D721Med (cell line): ENCODE measurements at places on chromosomes 5 and 9.

DNA sequence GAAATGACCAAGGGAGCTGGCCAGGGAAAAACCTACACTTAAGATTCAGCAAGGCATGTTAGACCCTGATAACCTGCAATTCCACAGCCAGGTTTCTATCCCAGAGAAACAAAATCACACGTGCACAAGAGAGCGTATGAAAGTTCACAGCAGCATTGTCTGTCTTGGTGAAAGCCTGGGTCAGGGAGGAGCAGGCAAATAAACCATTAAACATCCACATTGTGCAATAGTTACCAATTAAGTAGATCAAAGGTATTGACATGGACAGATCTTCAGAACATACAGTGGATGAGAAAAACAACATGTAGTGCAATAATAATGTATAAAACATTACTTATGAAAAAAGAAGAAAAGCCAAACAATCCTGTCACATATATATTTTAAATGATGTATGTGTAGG, 15.9 kb upstream of the GPX3 start:
- no peak for DNase-seq

- no peak for DNase-seq
These were observed 193.5 kb downstream of the ACTL7B start for GRCh38 chr9:108662091-108662875.

DNA sequence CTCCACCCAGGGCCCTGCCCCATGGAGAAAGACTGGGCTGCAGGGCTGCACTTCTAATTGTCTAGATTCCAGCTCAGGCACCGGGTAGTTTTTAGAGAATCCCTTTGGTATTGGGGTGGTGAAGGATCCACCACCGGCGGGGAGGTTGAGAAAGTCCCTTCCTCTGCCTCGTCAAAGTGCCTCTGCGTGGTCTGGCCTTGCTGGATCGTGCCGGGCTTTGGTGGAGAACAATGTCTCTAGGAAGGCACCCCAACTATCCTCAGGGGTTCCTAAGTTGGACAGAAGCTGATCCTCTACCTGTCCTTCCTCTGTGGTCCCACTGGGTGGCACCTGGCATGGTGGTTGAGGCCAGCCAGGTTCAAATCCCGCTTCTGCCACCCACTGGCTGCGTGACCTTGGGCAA, 7.3 kb upstream of the AMBP start:
- DNase-seq = no peak

DNA sequence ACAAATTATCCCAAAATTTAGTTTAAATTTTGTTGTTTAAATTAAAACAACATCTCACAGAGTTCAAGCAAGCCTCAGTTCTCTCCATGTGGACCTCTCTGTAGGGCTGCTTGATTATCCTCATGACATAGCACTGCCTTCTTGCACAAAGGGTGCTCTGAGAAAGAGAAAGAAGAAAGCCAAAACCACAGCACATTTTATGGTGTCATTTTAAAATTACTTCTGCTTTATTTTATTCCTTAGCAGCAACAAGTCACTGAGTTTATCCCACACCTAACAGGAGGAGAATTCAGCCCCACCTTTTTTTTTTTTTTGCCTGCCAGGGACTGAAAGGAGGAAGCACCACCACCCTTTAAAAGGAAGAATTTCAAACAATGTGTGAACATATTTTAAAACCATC, 12.8 kb upstream of the KCNV2 start:
- no peak for DNase-seq

GRCh38 chr9:130320723-130321481, 55.3 kb downstream of the HMCN2 start:
- no peak for DNase-seq

DNA sequence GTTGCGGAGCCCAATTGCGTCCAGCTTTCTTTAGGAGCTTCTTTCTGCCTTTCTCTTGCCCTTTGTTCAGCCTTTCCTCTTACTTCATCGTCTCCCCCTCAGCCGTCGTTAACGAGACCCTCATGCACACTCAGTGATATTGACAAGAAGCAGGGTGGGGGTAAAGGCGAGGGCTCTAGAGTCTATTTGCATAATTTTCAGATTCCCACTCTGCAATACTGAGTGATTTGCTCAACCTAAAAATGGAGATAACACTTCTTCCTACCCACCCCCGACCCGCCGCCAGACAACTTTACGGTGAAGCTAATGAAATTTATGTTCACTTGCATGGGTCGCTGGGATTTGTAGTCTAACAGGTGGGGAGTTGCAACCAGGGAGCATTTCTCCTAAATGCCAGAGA, 1.3 kb upstream of the TBC1D2 start:
- no peak for DNase-seq

GRCh38 chr9:71984403-71984802, 73.0 kb downstream of the C9orf85 start:
- DNase-seq = no peak

DNA sequence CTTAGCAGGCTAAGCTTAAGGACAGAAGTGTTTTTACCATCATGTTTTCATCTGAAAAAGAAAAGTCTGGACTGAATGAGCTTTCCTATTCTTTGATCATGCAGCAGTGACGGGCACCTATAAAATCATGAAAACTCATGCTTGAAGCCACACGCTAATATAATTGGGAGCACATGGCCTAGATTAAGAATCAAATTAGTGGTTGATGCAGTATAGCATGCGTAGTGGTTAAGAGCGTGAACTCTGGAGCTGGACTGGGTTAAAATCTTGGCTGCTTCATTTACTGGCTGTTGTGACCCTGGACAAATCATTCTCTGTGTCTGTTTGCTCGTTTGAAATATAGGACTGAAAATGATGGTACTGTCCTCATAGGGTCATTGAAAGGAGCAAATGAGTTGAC, 49.9 kb upstream of the IL13 start:
- DNase-seq = no peak

DNA sequence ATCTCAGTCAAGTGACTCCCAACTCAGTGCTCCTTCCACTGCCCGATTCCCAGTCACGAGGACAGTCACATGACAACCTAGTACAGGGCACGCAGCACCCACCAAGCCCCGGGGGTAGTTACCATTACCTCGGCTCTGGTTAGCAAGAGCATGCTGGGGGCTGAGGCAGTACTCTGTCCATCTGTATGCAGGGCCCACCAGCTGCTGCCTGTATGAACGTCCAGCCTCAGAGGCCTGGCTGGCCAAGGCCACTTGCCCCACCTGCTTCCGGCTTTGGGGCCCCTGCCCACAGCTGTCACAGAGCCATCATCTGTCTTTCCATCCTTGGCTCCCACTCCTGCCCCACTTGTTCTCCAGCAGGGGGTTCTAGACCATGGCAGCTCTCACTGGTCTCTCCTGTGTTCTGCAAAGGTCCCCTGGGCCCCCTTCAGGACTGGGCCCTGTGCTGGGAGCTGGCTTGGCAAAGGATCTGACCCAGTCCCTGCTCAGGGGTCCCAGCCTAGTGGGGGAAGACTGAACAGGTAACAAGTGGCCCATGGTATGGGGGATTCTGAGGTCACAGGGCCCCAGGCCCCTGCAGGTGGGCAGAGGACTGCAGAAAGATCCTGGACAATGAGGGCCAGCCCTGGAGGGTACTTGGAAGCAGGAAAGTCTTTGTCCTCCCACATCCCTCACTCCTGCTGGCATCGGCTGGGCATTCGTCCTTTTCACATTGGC, 3.3 kb downstream of the RPL35 start:
- DNase-seq = no peak

DNA sequence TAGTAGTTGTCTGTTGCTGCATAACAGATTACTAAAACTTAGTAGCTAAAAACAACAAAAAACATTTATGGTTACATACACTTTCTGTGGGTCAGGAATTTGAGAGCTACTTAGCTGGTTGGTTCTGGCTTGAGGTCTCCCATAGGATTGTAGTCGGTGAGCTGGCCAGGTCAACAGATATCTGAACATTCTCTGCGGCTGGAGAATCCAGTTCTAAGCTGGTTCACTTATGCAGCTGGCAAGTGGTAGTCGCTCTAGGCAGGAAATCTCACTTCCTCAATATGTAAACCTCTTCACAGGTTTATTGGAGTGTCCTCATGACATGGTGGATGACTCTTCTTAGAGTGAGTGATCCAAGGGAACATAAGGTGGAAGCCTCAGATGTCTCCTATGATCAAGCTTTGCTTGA, 65.7 kb upstream of the TNFAIP8 start:
- DNase-seq = no peak

DNA sequence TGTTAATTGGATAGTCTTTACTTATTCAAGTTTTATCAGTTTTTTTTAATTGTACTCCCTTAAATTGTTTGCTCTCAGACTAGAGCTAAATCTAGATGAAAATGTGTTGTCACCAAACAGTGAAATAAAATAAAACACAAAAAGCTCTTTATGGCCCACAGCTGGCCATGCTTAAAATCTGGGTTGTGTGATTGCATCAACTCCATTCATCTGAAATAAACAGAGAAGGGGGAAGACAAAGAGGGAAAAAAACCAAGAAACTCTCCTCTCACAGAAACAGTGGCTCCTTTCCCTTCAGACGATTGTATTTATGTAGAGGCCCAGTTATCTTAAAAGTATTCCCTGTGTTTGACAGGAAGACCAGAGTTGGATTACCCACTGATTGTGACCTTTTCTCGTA, 422.4 kb downstream of the IRX1 start:
- DNase-seq = no peak

- no peak for DNase-seq
These were observed 47.5 kb downstream of the CNOT6 start for GRCh38 chr5:180541710-180542109.

- no peak for DNase-seq
These were observed 42.3 kb upstream of the MATR3 start for GRCh38 chr5:139251281-139251687.

- DNase-seq = no peak
These were observed 1.4 kb upstream of the HSDL2 start for GRCh38 chr9:112378328-112379176.

GRCh38 chr5:32279223-32279622, 33.5 kb downstream of the MTMR12 start:
- no peak for DNase-seq

DNA sequence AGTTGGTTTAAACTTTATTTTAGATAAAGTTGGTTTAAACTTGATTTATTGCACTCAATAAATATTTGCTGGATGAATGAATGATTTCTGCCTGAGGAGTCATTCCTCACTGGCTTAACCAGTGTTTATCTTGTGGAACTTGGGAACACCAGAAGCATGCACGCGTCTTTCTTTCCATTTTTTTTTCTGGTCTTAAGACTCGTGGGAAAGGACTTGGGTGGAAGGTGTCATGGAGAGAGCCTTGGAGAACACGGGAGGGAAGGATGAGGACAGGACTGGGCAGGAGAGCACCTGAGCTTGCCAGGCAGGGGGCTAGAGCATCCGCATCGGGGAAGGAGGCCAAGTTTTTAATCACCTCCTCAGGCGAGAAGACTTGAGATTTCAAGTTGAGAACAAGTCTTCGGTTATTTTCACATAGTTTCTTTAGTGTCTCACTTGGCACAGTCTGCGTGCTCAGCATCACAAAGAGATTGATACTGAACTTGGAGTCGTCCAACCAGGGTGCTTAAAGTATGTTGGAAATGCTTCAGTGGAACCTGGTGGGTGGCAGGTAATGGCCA, 144.2 kb downstream of the PDZD2 start:
- no peak for DNase-seq

DNA sequence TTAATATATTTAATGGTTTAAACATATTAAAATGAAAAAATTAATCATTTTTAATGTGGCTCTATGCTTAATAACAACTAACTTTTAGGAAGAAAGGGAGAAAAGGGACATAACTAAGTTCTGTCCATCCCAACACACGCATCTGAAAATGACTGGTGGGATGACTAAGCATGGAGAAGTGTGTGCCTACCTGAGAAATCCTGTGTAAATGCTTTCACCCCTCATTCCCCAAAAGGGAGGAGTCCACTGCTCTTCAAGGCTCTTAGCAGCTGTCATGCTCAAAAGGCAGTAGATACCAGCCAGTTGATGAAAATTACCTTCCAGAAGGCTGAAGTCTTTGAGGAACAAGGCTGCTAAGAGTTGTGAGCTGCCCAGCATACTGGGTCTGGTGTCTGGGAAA, 130.9 kb downstream of the NFIB start:
- DNase-seq = no peak

DNA sequence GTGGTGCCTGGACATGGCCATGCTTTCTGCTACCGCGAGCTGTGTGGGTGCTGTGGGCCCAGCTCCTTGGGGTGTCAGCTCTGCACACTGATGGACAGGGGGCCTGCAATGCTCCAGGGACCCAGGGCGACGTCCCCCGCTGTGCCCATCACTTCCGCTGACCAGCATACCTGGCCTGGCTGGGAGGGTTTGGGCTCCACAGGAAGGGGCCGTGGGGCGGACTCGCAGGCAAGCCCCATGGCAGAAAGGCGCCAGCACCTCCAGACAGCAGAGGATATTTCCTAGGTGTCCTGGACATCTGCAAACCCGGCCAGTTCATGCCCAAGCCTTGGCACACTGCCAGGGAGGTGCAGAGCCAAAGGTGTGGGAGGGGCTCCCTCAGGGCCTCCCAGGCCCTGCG, 295.8 kb upstream of the IRX4 start:
- no peak for DNase-seq

DNA sequence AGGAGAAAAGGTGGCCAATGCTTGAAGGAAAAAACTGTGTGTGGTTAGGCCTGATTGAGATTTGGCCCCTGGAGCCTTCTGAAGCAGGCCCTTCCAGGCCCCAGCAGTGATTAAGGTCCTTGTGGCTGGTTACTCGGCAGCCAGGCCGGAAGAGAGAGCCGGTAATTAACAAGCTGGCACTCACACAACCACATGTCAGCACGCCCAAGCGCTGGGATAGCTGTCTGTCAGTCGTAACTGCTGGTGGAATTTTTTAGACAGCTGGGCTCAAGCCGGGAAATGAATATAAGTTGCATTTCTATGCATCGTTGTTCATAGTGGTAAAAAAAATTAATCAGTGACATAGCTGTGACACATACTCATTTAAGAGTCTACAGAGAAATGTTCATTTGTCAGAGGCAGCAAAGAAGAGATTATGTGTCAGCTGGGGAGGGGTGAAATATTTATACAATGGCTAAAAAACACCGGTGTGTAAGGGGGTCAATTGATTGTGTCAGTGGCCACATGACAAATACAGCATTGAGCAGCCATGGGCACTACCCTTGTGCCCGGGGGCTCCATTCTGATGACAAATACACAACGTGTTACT, 13.7 kb upstream of the ARAP3 start:
- DNase-seq = no peak

DNA sequence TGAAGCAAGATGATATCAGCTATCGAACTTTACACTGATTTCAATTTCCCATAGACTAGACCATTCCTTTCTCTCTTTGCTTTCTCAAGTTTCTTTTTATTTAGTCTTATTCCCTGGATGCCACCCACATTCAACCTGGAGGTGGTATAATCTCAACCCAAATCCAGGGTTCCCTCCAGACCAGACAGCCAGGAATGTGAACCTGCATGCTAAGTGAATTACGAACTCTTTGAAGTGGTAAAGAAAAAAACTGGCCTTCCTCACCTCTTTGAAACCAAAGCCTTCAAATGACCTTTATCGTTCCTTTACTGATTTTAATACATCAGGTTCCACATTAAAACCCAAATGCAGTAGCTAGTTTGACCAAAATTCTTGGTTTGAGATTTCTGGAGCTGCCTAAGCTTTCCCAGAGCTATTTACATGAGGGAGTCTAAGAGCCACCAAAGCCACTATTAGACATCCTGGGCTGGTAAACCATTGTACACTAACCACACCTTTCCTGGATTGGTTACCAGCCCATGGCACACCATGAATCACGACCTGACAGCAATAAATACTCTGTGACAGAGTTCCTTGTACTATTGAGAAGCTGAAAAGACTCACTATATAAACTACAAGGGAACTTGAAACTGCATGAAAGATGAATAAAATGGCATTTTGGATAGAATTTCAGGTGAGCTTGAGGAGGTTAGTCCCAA, 323.7 kb downstream of the ADAMTS6 start:
- DNase-seq = no peak
